NCI-H1417 treated with DMSO at 0.1 percent for 48 hours (cell line): ENCODE measurements at places on chromosomes 1 and 21.

GRCh38 chr21:43640400-43640799 is 18.9 kb downstream of the HSF2BP start:
- DNase-seq, result no peak

GRCh38 chr1:36925251-36925650 is 109.1 kb downstream of the GRIK3 start:
- DNase-seq, result no peak

GRCh38 chr1:17485281-17485680 is 45.8 kb upstream of the RCC2 start:
- no peak for DNase-seq

DNA sequence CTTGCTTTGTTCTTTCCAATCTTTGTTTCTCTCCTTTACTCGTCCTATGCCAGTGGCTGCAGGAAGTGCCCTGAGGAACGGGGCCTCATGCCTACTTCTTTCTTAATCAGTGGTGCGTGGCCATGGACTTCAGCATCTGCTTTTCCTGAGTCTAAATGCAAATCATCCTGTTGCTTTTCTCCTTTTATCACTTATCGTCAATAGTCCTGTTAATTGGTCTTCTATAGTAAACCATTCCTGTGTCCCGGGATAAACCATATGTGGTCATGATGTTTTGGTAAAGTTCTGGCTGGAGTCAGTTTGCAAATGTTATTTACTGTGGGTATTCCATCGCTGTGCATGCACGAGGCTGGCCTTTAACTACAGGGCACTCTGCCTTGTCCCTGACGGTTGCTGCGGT is 47.5 kb downstream of the AGPAT3 start:
- no peak for DNase-seq

- no peak for DNase-seq
Observed at GRCh38 chr1:183277821-183278738, 92.0 kb downstream of the LAMC2 start.
